Activated CD4-positive, alpha-beta memory T cell treated with anti-CD3 and anti-CD28 coated beads for 36 hours (primary cell): ENCODE measurements at places on chromosomes 2 and 18. TPM values are rescaled to one million over a fixed set of nuclear protein-coding genes. Genes with fewer than 3 reads are reported as not detected.

Gene PAIP2B
- 2.2 TPM for total RNA-seq

DNA sequence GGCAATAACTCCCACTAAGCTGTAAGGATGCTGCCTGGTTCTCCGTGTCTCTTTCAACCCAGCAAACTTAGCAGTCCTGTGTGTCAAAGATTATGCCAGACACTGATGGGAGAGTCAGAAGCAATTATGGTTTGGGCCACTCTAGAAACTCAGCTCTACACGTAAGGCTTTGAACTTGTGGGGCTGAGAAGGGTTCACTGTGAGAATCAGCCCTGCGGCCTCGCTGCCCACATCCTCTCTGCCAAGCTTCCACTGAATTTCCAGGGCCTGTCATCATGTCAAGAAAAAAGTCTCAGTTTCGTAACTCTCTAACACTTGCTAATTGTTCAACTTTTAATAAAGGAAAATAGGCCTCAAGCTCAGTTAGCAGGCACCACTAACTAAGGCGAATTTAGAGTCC, 308.8 kb upstream of the LYPD1 start:
- H3K27me3 ChIP-seq, result no peaks in the 10 kb centered on the region
- no peaks in the 10 kb centered on the region for H3K36me3 ChIP-seq
- no peak overlapping the region for H3K27ac ChIP-seq
- H3K4me1 ChIP-seq, result no peaks in the 10 kb centered on the region
- no peak overlapping the region for H3K4me3 ChIP-seq
- no peak for DNase-seq

DNA sequence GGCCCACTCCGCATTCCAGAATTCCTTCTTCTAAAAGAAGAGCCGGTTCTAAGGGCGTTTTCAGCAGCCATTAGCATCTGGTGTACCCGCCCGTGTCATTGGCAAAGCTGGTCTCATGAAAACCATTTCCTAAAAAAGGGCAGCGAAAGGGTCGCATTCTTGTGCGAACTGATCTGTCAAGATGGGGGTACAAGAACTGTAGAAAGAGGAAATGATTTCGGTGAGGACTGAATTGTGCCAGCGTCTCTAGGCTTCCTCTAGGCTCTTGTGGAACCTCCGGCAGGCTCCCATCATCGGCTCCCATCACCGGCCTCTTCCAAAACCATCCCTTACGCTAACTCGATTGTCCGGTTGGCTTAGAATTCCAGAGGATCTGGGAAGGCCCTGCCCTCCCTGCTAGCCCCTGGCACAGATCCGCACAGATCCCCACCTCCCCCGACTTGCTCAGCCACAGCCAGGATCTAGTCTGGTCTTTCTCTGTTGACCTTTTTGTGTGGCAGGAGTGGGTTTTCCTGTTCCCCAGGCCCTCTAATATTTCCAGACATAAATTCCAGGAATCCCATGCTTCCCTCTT, 1.3 kb downstream of the RAB31 start:
- DNase-seq, result no peak
- H3K4me1 ChIP-seq, result peaks cover 23% of the 10 kb centered on the region
- no peaks in the 10 kb centered on the region for H3K36me3 ChIP-seq
- H3K27me3 ChIP-seq, result peaks cover 78% of the 10 kb centered on the region
- H3K4me3 ChIP-seq, result peak overlapping the region; percentile 73

DNA sequence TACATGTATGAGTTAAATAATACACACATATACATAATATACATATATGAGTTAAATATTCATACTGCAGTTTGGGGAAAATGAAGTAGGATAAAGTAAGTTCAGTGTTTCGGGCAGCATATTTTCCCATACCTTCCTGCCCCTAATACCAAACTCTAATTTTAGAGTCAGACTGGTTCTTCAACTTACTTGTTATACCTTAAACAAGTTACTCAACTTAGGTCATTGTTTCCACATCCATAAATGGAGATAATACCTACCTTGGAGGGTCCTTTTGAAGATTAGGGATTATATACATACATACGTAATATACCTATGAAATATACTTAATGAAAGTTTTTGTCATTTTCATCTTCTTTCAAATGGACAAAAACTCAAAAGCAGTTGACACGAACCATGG, 8.4 kb downstream of the MEMO1 start:
- H3K4me3 ChIP-seq, result no peak overlapping the region
- H3K36me3 ChIP-seq, result peaks cover 3% of the 10 kb centered on the region
- DNase-seq, result no peak

GRCh38 chr2:144595279-144595678, 75.4 kb upstream of the ZEB2 start:
- H3K4me3 ChIP-seq, result no peak overlapping the region
- peaks cover 4% of the 10 kb centered on the region for H3K4me1 ChIP-seq
- H3K27ac ChIP-seq, result no peak overlapping the region
- DNase-seq, result no peak
- H3K27me3 ChIP-seq, result peaks cover 2% of the 10 kb centered on the region
- H3K36me3 ChIP-seq, result no peaks in the 10 kb centered on the region

DNA sequence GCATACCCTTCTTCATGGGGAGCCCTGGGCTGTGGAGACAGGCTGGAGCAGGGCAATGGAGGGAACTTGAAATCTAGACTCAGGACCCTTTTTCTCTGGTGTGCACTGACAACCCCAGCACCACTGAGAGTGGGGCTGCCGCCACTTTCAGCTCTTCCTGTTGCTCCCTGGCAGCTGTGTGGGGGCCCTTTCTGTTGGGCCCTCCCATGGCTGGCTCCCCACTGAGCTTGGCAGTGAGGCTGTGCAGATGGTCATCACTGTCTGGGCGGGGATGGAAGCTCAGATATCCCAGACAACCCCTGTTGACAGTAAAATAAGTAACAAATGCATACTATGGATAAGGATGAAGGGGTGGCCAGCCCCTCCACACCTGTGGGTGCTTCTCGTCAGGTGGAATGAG, 6.7 kb downstream of the MYO7B start:
- no peak overlapping the region for H3K4me3 ChIP-seq
- no peak overlapping the region for H3K27ac ChIP-seq
- no peaks in the 10 kb centered on the region for H3K4me1 ChIP-seq
- peaks cover 11% of the 10 kb centered on the region for H3K27me3 ChIP-seq
- DNase-seq, result no peak
- H3K36me3 ChIP-seq, result no peaks in the 10 kb centered on the region
